Left lung (tissue), 14 donors: ENCODE measurements at places on chromosomes 1 and 21. TPM values are rescaled to one million over a fixed set of nuclear protein-coding genes. Genes with fewer than 3 reads are reported as not detected.

The PLEKHN1 gene
- polyA plus RNA-seq = 0.47 TPM

The MUTYH gene
- 27.1 TPM for polyA plus RNA-seq

The SPRR5 gene
- polyA plus RNA-seq = not detected

- DNase-seq = no peak
Measured at GRCh38 chr1:211344152-211344618, 17.6 kb downstream of the TRAF5 start.

- no peak for DNase-seq
Measured at GRCh38 chr1:157166590-157166989, 28.4 kb upstream of the ETV3 start.

DNA sequence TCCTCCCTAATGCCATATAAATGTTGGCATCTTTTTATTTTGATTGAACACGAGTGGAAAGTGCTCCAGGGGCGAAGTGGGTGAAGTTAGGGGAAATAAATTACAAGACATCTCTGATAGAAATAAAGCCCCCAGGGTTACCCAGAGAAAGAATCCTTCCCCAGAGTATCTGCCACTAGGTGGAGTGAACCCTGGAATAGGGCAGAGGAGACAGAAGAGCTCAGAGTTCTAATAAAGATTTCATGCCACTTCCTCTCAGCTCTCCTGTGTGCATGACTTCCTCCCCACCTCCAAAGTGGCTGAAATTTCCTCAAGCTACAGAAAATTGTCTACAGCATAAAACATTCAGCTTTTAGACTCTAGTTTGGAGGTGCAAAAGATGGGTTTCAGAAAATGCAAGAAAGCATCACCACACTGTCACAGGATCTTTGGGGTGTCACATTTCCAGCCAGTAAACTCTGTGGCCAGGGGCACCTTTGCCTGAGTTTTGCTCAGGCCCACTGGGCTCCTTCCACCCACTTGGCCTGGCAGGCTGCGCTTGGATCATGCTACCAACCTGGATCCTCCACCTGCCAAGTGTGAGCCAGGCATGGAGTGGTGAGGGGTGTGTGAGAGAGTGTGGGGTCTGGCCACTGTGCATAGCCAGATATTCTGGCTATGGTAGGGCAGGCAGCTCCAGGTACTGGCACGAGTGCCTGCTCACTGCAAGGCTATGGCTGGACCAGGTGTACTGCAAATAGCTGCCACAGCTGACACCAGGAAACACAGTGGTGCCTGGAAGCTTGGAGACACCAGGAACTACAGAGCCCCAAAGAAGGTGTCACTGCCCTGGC, 208.8 kb upstream of the USP25 start:
- no peak for DNase-seq

DNA sequence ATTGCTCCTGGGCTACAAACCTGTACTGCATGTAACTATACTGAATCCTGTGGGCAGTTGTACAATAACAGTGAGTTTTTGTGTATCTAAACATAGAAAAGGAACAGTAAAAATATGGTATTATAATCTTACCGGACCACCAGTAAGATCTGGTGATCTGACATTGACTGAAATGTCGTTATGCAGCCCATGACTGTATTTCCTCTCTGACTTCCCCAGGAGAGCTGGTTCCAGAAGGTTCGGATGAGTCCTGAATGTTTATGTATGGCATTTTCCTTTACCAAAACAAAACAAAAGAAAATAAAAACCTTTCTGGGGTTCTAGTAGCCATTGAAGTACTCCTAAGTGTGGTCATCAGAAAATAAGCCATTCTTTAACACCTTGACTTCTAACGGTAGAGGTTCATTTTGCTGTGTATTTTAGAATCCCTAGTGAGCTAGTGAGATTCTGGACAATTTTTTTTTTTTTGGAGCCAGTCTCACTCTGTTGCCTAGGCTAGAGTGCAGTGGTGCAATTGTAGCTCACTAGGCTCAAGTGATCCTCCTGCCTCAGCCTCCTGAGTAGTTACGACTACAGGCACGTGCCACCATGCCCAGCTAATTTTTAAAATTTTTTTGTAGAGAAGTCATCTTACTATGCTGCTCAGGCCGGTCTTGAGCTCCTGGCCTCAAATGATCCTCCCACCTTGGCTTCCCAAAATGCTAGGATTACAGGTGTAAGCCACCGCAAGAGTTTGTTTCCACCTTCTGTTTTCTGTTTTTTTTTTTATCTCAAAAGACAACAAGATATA, 27.7 kb downstream of the UBE4B start:
- no peak for DNase-seq

- no peak for DNase-seq
Measured at GRCh38 chr1:186442651-186443375, 18.1 kb downstream of the PDC start.

DNA sequence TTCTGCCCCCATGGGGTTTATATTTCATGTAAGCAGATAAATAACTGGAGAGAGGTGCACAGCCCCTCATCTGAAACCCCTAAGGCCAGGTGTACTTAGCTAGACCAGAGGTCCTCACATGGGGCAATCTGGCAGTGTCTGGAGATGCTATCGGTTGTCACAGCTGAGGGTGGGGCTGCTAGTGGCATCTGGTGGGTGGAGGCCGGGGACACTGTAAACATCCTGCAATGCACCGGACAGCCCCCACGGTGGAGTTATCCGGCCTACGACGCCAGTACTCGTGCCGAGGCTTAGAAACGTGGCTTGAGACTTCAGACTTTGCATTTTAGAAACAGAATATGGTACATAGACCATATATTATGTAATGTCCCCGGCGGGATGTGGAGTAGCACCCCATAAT, 186.5 kb upstream of the VAMP3 start:
- DNase-seq = no peak

DNA sequence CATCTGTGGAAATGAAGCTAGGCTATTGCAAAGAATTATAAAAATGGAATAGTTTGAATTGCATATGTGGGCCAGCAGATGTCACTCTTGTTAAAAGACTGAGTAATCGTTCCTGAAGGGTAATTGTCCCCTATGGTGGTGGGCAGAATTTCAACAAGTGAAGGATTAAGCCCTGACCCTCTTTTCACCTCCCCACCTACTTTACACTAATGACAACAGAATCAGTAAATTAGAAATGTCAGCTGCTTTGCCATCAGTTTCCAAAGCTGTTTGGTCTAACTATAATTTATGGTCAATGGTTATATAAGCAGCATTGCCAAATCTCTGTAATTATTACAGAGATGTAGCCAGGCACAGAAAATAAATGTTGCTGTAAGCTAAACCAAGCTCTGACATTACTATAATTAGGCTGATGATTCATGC, 898.6 kb downstream of the AMY1C start:
- no peak for DNase-seq

- DNase-seq = no peak
Measured at GRCh38 chr1:154346276-154346917, 21.1 kb downstream of the ATP8B2 start.

- no peak for DNase-seq
Measured at GRCh38 chr1:76786222-76786621, 81.1 kb upstream of the ST6GALNAC5 start.

DNA sequence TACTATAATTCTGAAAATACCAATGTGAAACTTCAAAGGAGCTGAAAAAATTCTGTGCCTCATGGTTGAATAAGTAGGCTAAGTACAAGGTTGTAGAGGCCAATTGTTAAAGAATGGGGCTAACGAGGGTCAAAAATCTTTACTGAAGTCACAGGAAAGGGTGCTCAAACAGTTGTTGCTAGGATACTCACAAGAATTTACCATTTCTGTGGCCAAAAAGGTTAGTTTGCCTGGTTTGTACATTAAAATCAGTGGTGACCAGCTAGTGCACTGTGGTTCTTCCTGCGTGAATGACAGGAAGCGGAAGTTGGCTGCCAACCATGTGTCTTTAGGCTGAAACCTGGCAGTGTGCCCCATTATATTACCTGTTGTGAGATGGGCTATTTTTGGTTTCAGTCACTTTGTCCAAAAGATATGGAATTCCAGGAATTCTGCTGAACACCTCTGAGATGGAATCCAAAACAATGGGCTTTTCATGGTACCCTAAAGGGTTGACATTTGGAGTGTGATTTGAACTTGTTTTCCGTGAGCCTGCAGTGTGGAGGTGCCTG, 13.5 kb downstream of the MAP3K21 start:
- DNase-seq = peak; percentile 28

- DNase-seq = no peak
Measured at GRCh38 chr1:116490588-116490987, 80.2 kb downstream of the CD58 start.

- no peak for DNase-seq
Measured at GRCh38 chr1:78606274-78606673, 14.0 kb upstream of the IFI44L start.

GRCh38 chr1:12518931-12519692, 98.9 kb downstream of the DHRS3 start:
- DNase-seq = peak; percentile 67
